ENCODE measurements at places on chromosomes 5 and 9. TPM values are rescaled to one million over a fixed set of nuclear protein-coding genes. Genes with fewer than 3 reads are reported as not detected.

The HTR4 gene
- total RNA-seq, result not detected

The OMD gene
- 8.9 TPM for total RNA-seq

The SOWAHA gene
- 0.04 TPM for total RNA-seq

The SHISAL2B gene
- total RNA-seq, result 0.98 TPM

The SPINK4 gene
- 0.31 TPM for total RNA-seq

The TBC1D9B gene
- total RNA-seq, result 20.1 TPM

The FBXO4 gene
- 12.8 TPM for total RNA-seq
